ENCODE measurements at places on chromosomes 6 and 20. TPM values are rescaled to one million over a fixed set of nuclear protein-coding genes. Genes with fewer than 3 reads are reported as not detected.

- DNase-seq: no peak
Measured at GRCh38 chr20:19115581-19115980, 96.9 kb upstream of the SLC24A3 start.

DNA sequence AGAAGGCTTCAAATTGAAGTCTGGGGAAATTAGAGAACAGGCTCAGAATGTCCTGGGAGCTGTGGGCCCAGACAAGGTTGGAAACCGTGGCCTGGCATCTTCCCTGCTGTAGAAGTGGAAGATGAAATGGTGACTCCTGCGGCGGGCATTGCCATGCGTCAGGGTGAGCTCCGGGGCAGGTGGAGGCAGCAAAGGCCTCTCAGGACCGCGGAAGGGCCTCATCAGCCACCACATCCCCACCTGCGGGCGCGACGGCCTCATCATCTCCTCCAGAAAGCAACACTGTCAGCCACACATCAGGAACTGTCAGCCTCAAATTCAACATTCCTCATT lies 161.7 kb downstream of the SYNDIG1 start:
- no peak for DNase-seq

GRCh38 chr6:157921685-157922367 lies 59.8 kb upstream of the SYNJ2 start:
- DNase-seq: no peak

DNA sequence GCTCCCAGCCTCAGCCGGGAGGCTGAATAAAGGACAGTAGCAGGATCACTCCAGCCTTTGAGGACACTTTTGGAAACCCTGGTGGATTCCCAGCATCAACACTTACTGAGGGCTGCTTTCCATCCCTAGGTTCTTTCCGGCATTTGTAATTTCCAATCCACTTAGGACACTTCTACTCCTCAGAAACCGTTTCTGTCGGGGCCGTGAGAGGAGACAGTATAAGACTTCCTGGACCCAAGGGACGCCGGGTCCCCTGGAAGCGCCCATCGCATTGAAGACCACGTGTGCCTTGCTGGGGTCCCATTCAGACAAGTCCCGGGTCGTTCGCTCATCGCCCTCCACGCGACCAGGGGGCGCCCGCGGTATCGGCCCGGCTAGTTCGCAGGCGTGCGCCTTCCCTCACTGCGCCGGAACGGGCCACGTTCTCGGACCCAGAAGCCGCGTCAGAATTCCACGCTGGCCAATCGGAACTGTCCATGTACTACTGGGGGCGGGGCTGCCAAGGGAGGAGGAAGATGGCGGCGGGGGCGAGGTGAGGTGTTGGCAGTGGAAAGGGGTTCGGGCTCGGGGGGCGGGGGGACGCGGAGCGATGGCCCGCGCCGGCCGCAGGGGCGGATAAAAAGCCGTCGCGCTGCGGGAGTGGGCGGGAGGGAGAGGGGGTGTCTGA lies at the start of gene NUS1:
Gene NUS1 (plus strand): TSS at position 479 of the 667 bp plus-strand sequence. CDS start 202 bp downstream, outside the sequence.
- DNase-seq: peak; percentile 98

DNA sequence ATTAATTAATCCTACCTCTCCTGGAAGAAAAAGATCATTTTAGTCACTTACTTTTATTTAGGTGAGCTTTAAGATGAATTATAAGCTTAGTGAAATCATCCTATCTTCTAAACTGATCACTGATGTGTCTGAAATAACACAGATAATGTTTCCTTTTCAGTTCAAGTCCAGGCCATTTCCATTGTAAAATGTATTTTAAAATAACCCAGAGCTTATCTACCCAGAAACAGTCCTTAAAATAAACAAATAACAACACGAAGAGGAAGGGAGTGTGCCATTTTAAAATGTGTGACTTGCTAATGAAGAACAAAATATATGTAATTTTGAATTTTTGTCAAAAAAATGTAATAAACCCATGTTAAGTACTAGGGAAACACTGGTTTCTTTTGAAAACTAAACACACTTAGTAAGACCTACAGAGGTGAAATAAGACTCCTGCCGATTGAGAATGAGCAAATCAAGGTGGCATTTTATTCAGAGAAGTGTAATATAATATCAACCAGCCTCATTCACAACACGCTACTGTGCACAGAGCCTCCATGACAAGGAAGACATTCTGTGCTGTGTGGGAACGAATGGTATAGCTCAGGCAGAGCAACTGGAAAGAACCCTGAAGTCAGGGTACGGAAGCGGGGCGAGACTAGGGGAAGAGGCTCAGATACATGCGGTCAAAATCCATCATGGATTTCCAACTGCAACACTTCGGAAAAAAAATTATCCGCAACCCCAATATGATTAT lies 7.7 kb downstream of the LRP11 start:
- DNase-seq: no peak

- peak; percentile 23 for DNase-seq
Measured at GRCh38 chr6:84284428-84285049, 57.1 kb upstream of the CEP162 start.

GRCh38 chr6:123213921-123214320 lies 217.9 kb downstream of the CLVS2 start:
- no peak for DNase-seq

GRCh38 chr6:134358320-134358719 lies 40.4 kb upstream of the SGK1 start:
- no peak for DNase-seq

DNA sequence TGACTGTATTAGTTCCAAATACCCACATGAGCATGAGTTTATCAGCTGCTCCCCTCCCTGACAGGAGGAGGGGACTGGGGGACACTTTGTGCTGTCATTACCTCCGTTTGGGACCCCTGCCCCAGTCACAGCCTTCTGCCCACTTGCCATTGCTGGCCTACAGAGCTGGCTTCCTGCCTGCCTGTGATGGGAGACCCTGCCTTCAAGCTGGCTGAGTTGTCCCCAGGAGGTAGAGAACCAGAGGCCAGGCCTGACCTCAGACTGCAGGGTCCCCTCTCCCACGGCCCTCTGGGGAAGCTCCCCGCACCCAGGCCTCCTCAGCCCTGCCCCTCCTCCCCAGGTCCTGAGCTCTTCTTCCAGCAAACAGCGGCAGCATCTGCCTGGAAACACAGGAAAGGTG lies 105.5 kb downstream of the JPH2 start:
- DNase-seq: no peak

DNA sequence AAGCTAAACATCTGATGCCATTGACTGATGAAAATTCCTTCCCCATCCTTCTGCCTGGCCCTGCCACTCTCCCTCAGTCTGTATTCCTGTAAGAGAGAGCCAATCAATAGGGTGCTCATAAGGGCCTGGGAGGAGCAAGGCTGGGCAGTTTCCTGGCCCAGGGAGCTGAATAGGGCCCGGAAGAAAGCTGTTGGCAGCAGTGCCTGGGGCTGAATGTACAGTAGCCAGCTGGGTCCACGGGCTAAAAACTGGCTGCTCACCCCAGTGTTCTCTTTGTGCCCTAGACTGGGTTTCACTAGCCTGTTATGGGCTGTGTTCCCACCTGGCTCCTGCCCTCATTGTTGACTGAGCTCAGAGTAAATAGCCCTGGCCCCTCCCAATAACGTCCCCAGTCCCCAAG lies 1.7 kb upstream of the WFDC2 start:
- DNase-seq: peak; percentile 21

The KIAA1755 gene
- polyA plus RNA-seq: 2.4 TPM

The BCAS4 gene
- polyA plus RNA-seq: 5.6 TPM

The CSTF1 gene
- polyA plus RNA-seq: 8.7 TPM

The PM20D2 gene
- polyA plus RNA-seq: 6.5 TPM

The CD109 gene
- 3.5 TPM for polyA plus RNA-seq
